Stimulated activated CD4-positive, alpha-beta T cell treated with anti-CD3 and anti-CD28 coated beads, Interleukin-1b, Interleukin-23, amount 100 ng/mL, for 1 hour (primary cell): ENCODE measurements at places on chromosomes 1 and 21.

- DNase-seq = no peak
Observed at GRCh38 chr1:18727956-18728355, 97.3 kb downstream of the PAX7 start.

GRCh38 chr1:53294567-53294966, 33.3 kb downstream of the LRP8 start:
- no peak for DNase-seq

GRCh38 chr1:9416918-9417500, 122.3 kb upstream of the SLC25A33 start:
- DNase-seq = no peak

- DNase-seq = no peak
Observed at GRCh38 chr1:116067566-116067890, 43.7 kb upstream of the MAB21L3 start.

GRCh38 chr1:106646816-106647215, 409.7 kb upstream of the PRMT6 start:
- no peak for DNase-seq
